Kidney (tissue), 22 donors: ENCODE measurements at places on chromosomes 11 and 22. TPM values are rescaled to one million over a fixed set of nuclear protein-coding genes. Genes with fewer than 3 reads are reported as not detected.

DNA sequence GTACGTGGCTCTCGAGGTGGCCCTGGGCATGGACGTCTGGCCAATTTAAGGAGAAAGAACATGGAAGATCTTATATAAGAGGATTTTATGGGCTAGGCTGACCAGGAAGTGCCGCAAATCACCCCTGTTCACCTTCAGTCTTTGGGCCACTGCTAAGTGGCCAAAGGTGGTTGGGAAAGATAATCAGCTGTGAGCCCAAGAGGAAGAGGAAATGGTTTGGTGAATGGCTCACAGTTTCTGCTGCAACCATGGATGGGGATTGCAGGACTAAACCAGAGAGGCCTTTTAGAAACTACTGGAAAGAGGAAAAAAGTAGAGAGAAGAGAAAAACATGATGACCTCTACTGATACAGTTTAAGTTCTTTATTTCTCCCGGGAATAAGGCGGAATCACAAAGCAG is 96.0 kb upstream of the ARHGAP20 start:
- H3K4me1 ChIP-seq = no peaks in the 10 kb centered on the region
- H3K27ac ChIP-seq = no peak overlapping the region
- no peak overlapping the region for H3K4me3 ChIP-seq
- no peaks in the 10 kb centered on the region for H3K36me3 ChIP-seq
- H3K27me3 ChIP-seq = no peaks in the 10 kb centered on the region

DNA sequence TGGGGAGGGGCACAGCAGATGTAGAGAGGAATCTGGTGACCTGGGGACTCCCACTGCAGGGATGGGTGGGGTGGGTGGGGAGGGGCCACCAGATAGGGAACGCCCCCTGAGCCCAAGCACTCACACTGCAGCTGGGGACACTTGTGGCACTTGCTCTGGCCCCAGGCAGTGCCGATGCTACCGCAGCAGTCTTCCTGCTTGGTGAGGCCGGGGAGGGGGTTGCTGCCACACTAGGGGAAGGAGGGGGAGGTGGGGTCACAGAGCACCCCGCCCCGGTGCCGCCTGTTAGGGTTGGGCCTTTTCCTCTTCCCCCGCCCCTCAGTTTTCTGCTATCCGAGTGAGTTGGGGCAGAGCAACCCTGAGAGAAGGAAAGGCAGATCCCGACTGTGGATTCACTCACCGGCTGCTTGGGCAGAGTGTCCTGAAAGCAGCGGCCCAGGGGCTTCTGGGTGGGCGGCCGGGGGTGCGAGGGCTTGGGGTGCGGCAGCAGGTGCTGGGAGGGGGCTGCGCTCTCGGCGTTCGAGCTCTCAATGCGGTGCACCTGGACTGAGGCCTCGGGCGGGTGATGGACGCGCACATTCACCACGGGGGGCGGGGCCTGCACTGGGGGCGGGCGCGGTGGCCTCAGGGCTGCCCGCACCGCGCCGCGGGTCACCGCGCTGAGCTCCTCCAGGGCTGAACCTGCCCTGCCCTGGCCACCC is 4.7 kb downstream of the LTBP3 start:
- H3K36me3 ChIP-seq = no peaks in the 10 kb centered on the region
- DNase-seq = no peak
- no peak overlapping the region for H3K4me3 ChIP-seq
- H3K27ac ChIP-seq = no peak overlapping the region
- H3K4me1 ChIP-seq = no peaks in the 10 kb centered on the region
- H3K27me3 ChIP-seq = no peaks in the 10 kb centered on the region

DNA sequence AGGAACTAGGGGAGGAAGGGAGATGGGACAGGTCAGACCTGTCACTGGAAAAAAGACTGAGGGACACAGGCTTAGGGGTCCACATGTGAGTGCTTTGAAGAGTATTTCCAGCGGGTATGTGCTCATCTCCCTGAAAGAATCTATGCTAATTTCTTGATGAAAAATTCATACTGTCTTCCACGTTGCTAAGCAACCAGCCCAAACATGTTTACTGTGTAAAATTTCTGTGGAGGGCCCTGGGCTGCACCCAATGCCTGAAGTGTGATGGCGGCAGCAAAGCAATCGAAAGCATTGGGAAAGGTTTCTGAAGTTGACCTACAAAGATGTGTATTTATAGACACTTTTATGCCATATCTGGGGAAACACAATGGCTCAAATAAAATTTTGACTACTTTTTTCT is 7.4 kb downstream of the SYT13 start:
- H3K4me1 ChIP-seq = no peaks in the 10 kb centered on the region
- no peaks in the 10 kb centered on the region for H3K36me3 ChIP-seq
- H3K4me3 ChIP-seq = no peak overlapping the region
- no peak for DNase-seq

Gene GLYATL2
- polyA plus RNA-seq = not detected

- no peak for DNase-seq
- no peaks in the 10 kb centered on the region for H3K27me3 ChIP-seq
- no peak overlapping the region for H3K4me3 ChIP-seq
- no peak overlapping the region for H3K27ac ChIP-seq
- no peaks in the 10 kb centered on the region for H3K36me3 ChIP-seq
Measured at GRCh38 chr22:29116397-29117123, 43.7 kb downstream of the KREMEN1 start.

DNA sequence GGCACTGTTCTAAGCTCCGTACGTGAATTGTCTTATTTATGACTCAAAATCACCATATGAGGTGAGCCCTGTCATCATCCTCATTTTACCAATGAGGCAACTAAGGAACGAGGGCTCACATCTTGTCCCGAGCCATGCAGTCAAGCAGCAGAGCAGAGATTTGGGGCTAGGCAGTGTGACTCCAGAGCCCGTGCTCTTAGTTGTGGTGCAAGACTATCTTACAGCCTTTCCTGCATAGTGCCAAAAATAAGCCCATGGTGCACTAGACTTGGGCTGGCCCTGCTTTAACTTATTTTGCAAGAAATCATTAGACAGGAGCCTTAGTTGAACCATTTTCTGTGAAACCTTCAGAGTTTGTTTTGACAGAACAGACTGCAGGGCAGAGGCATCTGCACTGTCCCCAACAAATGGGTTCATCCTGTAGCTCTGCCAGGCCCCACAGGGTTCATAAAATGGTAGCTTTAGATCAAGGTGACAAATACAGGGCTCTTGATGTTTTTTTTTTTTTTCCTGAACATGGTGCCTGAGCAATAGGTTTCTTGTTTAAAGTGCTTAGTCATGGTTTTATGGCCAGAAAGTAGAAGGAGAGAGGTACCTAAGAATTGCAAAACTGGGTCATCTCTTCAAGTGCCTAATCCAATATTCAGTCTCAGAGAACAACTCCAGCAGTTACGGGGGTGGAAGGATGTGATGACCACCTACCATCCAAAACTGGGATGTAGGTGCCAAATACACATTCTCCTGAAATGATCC is 56.6 kb downstream of the BMAL1 start:
- H3K27me3 ChIP-seq = no peaks in the 10 kb centered on the region
- H3K27ac ChIP-seq = no peak overlapping the region
- H3K4me1 ChIP-seq = peaks cover 8% of the 10 kb centered on the region
- no peak overlapping the region for H3K4me3 ChIP-seq

Gene LRRC74B
- not detected for polyA plus RNA-seq

Gene MAPK8IP2
- 1.0 TPM for polyA plus RNA-seq

DNA sequence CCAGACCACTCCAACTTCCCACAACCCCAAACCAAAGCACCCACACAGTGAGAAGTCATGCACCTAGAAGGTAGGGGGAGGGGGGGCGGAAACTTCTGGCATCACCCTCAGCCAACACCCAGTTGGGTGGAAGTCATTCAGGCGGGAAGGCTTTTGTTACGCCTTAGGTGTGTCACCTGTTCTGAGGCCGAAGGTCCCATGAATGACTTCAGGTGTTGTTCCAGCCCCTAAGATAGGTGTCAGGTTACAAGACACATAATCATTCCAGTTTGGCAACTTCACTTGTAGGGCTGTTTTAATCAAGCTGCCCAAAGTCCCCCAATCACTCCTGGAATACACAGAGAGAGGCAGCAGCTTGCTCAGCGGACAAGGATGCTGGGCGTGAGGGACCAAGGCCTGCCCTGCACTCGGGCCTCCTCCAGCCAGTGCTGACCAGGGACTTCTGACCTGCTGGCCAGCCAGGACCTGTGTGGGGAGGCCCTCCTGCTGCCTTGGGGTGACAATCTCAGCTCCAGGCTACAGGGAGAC is at the start of gene TMPRSS4:
TSS of gene TMPRSS4 (plus strand) at position 325 of the 528 bp plus-strand sequence. CDS start 225 bp downstream, outside the sequence.
- no peaks in the 10 kb centered on the region for H3K27me3 ChIP-seq
- peak within 1 kb of the TSS; percentile 49 for H3K27ac ChIP-seq
- no peaks in the 10 kb centered on the region for H3K4me1 ChIP-seq
- no peaks in the 10 kb centered on the region for H3K36me3 ChIP-seq
- DNase-seq = peak; percentile 92
- H3K4me3 ChIP-seq = no peak within 1 kb of the TSS

DNA sequence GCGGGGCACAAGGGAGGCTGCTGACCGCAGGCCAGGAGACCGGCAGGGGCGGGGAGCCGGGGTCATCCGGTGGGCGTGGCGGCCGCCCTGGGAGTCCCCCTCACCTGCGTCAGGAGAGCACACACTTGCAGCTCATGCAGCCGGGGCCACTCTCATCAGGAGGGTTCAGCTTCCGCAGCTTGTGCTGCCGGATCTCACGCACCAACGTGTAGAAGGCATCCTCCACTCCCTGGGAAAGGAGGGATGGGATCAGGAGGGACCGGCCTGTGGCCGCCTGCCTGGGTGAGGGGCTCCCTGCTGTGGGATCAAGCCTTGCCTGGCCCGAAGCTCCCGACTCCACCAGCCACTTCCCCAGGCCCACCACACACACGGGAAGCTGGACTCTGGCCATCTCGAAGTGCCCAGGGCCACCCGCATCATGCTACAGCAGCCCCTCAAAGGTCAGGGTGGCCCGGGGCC is 2.8 kb downstream of the HRAS start:
- DNase-seq = peak; percentile 45
- H3K27ac ChIP-seq = no peak overlapping the region
- H3K4me1 ChIP-seq = peaks cover 4% of the 10 kb centered on the region
- H3K27me3 ChIP-seq = no peaks in the 10 kb centered on the region
- H3K4me3 ChIP-seq = no peak overlapping the region
- no peaks in the 10 kb centered on the region for H3K36me3 ChIP-seq

Gene ADAMTS15
- 3.6 TPM for polyA plus RNA-seq

Gene SYCE3
- polyA plus RNA-seq = 4.6 TPM

Gene OR5AS1
- not detected for polyA plus RNA-seq

Gene MMP12
- polyA plus RNA-seq = not detected

Gene HSPB2
- polyA plus RNA-seq = 15.7 TPM

- H3K27me3 ChIP-seq = no peaks in the 10 kb centered on the region
- peak; percentile 59 for DNase-seq
- H3K4me3 ChIP-seq = peak overlapping the region; percentile 40
Measured at GRCh38 chr11:88508759-88509581, 171.4 kb upstream of the CTSC start.

DNA sequence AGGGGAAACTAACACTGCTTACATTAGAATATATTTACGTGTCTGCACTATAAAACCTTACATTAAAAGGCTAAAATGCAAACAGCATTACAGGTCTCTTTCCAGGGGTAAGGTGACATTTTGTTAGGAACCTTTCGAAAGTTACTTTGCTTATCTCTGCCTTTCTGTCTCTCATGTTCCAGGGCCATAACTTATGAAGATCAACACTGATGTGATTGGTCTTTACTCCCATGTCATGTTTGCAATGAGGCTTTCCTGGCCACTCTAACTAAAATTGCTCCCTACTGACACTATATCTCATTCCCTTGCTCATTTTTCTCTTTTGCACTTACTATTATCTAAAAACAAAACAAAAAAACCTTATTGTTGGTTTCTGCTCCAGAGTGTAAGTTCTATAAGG is 119.0 kb downstream of the JRKL start:
- H3K4me1 ChIP-seq = no peaks in the 10 kb centered on the region
- no peaks in the 10 kb centered on the region for H3K36me3 ChIP-seq
- no peak for DNase-seq
- H3K27me3 ChIP-seq = no peaks in the 10 kb centered on the region
- no peak overlapping the region for H3K27ac ChIP-seq

Gene SLC17A6
- polyA plus RNA-seq = not detected

GRCh38 chr11:34147581-34147980 is 42.2 kb downstream of the NAT10 start:
- no peaks in the 10 kb centered on the region for H3K4me1 ChIP-seq
- no peaks in the 10 kb centered on the region for H3K27me3 ChIP-seq
- H3K4me3 ChIP-seq = no peak overlapping the region
- H3K27ac ChIP-seq = no peak overlapping the region
- no peak for DNase-seq

DNA sequence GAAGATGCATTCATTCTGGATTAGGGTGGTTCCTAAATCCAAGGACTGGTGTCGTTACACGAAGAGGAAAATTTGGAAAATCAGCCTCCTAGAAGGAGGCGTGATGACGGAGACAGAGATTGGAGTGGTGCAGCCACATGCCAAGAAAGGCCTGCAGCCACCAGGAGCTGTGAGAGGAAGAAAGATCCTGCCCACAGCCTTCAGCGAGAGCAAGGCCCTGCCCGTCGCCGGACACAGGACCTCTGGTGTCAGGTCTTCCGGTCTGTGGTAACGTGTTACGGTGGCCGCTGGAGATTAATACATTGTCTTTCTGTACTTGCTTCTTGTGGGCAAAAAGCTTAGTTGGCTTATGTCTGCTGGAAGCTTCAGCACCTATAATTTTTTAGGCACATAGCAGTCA is 1045.8 kb downstream of the BRD1 start:
- no peaks in the 10 kb centered on the region for H3K27me3 ChIP-seq
- H3K4me3 ChIP-seq = no peak overlapping the region
- H3K36me3 ChIP-seq = no peaks in the 10 kb centered on the region

DNA sequence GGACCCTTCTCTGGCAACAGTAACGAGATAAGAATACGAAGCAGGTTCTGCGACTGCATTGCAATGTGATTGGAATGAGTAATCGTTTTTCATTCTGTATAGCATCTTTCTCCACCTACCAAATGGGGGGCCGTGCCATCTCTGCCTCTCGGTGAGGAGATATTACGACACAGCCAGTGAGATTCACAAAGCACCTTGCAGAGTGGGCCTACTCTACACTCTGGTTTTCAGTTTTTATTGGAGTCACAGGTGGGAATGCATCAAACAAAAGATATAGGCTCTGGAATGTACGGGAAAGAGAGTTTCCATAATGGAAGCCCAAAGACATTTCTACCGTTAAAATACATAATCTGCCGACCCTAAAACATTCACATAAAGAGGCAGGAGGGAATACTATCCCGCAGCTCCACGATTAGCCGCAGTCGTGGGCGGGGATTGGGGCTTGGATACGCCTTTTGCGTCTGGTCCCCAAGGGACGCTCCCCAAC is 423 bp upstream of the RTN3 start:
- H3K4me3 ChIP-seq = peak overlapping the region; percentile 79
- H3K36me3 ChIP-seq = no peaks in the 10 kb centered on the region
- H3K27ac ChIP-seq = peak overlapping the region; percentile 68
